Posterior vena cava (tissue), 2 donors: ENCODE measurements at places on chromosomes 2 and 18.

- DNase-seq, result no peak
Measured at GRCh38 chr2:223050188-223050587, 1.8 kb upstream of the KCNE4 start.

- DNase-seq, result no peak
Measured at GRCh38 chr2:169849710-169850109, 22.5 kb downstream of the UBR3 start.

DNA sequence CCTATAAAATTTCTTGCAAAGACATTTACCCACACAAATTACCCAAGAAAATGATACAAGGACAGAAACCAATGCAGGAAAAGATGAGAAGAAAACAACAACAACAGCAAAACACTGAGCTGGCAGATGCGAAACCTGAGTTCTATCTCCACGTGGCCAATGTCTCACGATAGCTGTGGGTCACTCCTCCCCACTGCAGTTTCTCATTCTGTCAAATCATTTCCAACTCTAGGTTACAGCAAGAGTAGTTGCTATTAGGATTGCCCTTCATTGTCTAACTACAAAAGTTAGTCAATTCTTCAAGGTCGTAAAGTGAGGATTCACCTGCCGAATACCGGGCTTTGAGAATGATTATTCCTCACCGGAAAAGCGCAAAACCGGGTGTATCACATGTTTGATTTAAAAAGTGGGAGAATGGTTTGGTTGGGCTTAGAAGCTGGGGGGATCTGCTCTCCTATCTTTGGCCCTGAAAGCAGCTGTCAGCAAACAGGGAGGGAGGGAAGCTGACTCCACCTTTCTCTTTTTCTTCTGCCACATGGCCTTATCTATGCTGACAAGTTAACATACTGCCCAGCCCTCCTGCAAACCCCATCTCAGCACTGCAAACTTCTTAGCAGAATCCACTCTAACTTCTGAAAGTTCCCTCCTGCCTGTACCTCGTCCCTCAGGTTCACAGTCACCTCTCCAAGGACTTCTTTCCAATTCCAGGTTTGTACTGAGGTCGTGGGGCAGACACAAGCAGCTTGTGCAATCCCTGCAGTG lies 473.0 kb downstream of the SOX11 start:
- no peak for DNase-seq

DNA sequence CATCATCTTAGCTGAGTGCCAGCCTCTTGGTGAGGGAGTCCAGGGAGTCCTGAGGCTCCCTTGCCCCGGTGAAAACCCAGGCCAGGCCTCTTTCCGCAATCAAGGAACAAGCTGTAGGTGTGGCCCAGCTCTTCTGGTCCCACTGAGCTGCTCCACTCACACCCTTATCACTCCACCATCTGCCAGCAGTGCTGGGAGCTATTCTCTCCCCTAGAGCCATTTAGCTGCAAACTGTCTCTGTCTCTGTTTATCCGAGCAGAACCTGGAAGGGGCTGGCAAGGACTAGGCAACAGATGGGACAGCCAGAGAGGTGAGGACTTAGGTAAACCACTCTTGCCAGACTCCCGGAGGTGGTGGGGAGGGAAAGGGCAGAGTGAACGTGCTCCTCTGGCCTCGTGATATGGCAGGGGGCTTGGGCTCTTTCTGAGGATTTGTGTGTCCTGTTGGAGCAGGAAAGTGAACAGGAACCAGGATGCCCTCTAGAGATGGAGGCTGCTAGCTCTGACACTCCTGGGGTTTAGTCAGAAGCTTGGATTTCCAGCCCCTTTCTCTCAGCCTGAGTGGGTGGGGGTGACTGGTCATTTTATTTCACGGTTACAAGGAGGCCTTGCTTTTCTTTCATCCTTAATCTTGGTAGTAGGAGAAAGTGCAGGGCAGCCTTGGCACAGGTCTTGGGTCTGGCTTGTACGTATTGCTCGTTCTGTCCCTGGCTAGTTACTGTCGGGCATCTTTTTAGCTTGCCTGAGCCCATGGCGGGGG lies 19.6 kb downstream of the B3GNT2 start:
- no peak for DNase-seq

DNA sequence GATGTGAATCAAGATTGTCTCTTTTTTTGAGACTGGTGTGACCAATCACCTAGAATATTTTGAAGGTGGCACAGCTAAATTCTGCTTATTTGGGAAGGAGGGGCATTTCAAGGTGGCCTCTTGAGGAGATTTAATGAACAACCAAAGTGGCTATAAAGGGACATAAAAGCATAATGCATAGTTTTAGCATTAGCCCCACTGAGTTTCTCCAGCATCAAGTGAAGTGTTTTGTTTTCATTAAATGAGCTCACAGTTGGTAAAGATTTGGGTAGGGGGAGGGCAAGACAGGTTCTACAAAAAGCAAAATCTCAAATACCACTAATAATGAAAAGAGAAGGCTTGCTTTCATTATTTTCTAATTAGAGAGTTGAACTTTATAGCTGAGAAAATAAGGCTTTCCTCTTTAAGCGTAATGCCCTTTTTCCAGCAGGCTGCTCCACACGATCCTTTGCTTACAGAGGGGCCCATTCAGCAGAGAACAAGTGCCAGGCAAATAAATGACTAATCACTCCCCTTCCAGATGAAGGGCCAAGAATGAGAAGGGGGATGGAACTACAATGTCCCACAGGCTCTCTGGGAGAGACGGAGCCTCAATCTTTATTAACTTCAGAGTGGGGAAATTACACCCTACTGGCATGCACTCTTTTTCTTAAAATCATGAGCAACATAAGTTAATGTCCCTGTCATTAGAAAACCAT lies 35.9 kb downstream of the LHCGR start:
- DNase-seq, result no peak

- DNase-seq, result no peak
Measured at GRCh38 chr18:76451396-76452331, 43.4 kb downstream of the ZNF516 start.

DNA sequence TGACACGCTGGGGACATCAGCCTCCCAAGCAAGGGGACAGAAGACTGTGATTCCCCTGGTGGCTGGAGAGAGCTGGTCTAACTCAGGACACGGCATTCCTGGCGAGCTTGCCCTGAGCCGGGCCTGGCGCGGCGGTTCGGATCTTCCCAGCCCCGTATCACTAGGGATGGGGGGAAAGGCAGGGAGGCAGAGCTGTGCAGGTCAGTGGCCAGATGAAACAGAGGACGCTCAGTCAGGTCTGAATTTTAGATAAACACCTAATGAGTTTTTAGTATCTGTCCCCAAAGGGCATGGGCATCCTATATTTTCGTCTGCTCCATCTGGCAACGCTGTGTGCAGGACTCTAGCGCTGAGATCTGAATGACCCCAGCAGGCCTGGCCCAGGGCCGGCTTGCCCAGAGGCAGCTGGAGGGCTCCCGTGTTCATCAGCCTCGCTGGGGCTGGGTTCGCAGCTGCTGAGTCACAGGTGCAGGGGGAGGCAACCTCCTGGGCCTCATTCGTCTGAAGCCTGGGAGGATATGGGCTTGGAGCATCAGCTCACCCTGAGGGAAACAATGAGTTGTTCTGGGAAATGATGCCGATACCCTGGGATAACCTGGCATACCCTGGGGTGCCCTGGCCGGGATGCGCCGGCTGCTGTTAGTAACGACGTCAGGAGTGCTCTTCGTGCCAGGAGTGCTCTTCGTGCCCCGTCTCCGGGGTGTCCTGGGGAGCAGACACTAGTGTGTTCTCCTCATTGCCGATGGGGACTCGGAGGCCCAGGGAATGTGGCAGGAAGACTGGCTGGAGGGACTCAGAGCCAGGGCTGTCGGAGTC lies 48.1 kb upstream of the HPCAL1 start:
- DNase-seq, result peak; percentile 72

- DNase-seq, result no peak
Measured at GRCh38 chr2:20146401-20146800, 78.5 kb downstream of the SDC1 start.

DNA sequence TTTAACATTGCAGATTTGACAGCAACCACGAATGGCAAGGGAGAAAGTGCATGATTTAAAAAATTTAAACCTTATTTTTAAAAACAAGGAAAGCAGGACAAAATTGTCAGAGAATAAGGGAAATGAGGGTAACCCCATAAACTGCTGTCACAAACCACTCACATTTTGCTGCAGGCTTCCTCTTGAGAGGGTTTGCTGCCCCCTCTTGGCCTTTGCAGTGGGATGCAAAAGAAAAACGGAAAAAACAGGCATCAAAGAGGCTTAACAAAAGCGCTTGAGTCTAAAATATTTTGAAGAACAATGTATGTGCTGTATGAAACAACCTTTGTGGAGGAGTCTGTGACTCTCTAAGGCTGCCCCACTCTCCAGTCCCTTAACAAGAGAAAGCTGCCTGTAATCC lies 91.6 kb downstream of the TMX3 start:
- no peak for DNase-seq

DNA sequence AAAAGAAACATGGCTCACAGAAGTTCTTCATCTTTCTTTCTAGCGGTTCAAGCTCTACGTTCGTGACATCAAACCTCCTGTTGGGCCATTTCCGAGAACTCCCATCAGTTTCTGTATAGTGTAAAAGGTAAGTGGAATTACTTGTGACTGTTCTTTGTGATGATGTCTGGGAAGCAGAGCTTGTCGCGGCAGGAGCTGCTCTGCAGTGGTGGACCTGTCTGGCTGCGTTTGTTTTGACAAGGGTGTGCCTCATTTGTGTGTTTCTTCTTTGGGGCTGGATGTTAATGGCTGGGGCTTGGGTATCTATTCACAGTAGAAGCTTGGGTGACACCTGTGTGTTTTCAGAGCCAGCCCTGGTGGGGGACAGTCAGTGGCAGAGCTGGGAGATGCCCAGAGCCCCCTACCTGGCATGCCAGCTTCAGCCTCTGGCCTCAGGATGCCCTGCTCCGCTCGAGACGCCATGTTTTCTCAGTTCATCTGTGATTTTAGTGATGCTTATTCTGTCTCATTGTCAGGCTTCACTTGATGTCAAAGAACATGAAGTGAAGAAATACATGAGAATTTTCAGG lies 59.6 kb downstream of the LDLRAD4 start:
- DNase-seq, result peak; percentile 42

DNA sequence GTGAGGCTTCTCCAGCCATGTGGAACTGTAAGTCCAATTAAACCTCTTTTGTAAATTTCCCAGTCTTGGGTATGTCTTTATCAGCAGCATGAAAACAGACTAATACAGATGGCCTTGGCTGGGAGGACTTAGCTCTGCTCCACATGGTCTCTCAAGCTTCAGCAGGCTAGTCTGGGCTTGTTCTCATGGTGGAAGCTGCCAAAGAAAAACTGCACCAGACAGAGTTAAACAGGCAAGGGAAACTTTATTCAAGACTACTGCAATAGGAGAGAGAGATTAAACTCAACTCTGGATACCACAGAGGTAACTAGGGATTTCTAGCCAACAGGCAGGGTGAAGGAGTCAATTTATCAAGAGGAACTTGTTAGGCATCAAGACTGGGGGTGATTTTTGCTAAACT lies 142.1 kb downstream of the CABLES1 start:
- DNase-seq, result no peak

GRCh38 chr2:7189106-7189505 lies 271.9 kb downstream of the RNF144A start:
- DNase-seq, result no peak

- DNase-seq, result no peak
Measured at GRCh38 chr2:54551123-54551756, 95.1 kb downstream of the SPTBN1 start.

GRCh38 chr2:134197445-134197844 lies 56.4 kb upstream of the MGAT5 start:
- DNase-seq, result no peak

DNA sequence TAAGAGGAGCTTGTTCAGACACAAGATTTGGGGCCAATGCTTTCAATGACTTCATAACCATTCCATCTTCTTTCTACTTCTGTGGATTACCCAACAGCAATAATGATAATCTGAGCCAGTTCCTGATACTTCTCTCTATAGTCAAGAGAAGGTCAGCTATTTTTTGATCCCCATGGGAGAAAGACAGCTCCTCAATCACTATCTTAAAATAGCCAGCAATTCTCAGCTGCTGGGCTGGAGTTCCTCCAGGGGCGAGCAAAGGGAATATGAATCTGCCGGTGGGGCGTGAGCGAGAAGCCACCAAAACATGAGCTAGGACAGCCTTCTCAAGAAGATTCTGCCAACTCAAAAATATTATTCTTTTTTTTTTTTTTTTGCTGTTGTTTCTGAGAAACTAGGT lies at the start of gene TMEM182:
TMEM182 (plus strand) TSS at position 269 of the 400 bp plus-strand sequence. CDS start 187 bp downstream, outside the sequence.
- DNase-seq, result peak; percentile 85

DNA sequence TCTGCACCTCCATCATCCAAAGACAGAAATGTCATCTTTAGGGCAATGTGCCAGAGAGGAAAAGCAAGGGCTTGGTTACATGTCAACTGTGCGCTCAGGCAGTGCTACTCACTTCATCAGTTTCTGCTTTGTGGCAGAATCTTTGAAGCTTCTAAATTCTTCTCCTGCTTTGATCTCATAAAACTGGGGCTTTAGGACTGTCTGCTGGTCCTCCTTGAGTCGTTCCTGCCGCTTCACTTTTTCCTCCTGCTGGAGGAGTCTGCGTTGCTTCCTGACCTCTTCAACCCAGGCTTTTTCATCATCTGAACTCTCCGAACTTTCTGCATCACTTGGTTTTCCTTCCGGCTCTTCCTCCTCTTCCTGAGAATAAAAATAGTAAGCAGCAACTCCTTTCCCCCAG lies 100.8 kb downstream of the NOL10 start:
- DNase-seq, result no peak

DNA sequence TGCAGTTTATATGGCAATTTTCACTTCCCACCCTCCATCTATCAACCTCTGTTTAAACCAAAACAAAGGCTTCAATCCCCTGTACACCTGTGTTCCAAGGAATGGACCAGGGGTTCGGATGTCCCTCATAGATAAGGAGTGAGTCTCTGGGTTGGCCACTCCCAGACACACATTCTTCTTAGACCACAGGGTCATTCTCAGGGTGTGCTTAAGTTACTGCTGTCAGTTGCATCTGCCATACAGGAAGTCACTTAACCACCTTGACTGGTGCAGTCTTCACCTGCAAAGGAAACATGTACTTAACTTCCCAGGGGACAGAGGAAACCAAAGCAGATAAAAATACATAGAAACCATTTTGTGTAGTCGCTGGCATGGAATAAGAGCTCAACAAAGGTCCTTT lies 151.0 kb upstream of the NDUFV2 start:
- DNase-seq, result no peak
